ENCODE measurements at places on chromosomes 11 and 22.

DNA sequence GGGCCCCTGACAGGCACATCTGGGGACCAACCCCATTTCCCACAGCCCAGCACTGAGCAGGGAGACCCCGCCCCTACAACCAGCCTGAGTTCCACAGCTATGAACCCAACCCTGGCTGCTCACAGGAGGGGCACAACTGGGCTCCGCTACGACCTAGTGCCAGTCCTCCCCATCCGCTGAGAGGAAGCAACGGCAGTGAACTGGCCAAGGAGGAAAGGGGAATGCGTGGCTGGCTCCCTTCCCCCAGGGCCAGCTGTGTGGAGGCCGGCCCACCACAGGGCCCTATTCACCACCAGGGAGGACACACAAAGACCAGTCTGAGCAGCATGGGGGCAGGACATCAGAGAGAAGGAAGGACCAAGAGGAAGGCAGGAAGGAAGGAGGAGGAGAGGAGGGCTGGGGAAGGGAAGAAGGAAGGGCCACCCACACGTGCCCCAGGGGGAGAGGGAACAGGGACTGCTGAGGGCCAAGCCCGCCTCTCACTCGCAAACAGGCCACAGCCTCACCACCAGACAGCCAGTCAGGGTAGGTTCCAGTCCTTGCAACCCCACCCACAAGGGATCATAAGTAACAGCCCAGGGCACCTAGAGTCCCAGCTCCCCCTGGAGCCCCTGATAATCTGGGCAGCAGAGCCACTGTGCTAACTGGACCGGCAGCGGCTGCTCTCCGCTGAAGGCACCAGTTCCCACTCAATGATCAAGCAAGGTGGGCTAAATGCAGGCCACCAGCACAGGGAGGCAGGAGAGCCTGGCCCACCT, 8.5 kb upstream of the GAL3ST1 start:
- no peak for DNase-seq

GRCh38 chr11:70660889-70661197, 262.5 kb downstream of the CTTN start:
- DNase-seq, result no peak

GRCh38 chr22:35051013-35051535, 14.9 kb upstream of the ISX start:
- DNase-seq, result no peak

GRCh38 chr11:65295001-65295400, 19.7 kb upstream of the CDC42EP2 start:
- no peak for DNase-seq

GRCh38 chr11:61045271-61045670, 57.0 kb upstream of the CD5 start:
- DNase-seq, result no peak

DNA sequence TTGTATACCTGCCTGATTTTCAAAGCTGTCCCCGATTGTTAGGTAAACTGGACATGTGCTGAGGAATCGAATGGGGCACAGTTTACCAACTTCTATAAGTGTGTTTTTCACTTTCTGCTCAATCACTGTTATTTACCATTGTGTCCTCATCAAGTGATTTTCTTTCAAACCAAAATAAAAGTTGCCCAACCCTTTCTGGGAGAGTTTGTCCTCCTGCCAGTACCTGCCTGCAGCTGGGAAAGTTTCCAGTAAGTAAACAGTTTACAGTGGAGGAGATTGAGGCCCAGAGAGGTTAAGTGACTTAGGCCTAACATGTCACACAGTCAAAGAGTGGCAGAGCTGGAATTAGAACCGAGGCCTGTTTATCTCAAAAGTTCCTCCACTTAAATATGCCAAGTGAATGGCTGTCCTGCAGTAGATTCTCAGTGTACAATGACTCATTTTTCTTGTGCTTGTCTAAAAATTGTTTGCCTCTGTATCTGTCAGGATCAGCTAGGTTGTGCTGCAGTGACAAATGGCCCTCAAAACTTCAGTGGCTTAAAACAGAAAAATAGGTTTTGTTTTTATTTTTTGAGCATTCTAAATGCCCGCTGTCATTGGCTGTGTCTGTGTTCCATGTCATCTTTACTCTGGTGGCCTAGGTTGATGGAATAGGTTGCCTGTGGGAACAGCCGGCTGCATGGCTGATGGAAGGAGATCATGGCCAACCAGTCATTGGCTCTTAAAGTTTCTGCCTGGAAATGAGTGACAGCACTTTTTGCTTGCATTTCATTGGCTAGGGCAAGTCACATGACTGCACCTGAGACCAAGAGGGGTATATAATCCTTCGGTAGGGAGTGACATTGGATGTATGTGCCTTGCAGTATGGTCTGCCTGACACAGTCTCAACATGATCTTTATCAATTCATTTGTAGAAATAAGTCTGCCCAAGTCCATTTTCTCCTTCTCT, 61.8 kb upstream of the CRYBB3 start:
- peak; percentile 60 for DNase-seq

DNA sequence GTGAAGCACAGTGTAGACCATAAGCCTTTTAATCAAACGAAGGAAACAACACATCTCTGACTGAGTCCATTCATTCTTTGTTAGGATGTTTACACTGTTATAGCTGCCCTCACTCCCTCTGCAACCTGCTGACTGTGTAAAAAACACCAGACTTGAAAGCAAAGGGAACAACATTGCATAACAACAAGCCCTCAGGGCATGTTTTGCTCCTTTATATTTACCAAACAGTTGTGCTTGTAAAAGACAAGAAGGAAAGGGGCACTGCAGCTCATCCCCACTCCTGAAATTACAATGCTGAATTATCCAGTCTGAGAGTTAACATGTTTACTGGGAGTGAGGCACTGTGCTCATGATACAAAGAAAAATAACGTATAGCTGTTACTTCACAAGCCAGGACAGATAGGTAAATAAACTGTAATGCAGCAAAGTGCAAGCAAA, 46.4 kb downstream of the RAB30 start:
- peak; percentile 86 for DNase-seq

GRCh38 chr11:78784321-78785061, 209.8 kb upstream of the NARS2 start:
- no peak for DNase-seq

GRCh38 chr11:116173941-116174911, 598.6 kb downstream of the BUD13 start:
- DNase-seq, result no peak

GRCh38 chr11:22162756-22163155, 30.1 kb upstream of the ANO5 start:
- no peak for DNase-seq

DNA sequence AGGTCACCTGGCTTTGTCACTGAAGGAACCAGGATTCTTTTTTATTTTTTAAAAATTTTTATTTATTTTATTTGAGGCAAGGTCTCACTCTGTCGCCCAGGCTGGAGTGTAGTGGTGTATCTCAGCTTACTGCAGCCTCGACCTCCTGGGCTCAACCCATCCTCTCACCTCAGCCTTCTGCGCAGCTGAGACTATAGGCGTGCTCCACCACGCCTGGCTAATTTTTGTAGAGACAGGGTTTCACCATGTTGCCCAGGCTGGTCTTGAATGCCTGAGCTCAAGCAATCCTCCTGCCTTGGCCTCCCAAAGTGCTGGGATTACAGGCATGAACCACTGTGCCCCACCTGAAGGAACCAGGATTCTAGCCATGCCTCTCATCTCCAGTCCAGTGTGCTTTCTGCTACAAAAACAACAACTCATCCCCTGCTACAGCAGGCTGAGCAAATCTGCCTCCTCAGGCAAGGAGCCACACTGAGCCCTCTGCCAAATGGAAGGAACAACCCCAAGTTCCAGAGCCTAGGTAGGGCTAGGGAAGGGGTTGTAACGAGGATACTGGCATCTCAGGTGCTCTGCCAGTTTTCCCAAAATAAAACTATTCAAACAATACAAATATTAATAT, 2.6 kb upstream of the PEX26 start:
- DNase-seq, result no peak

DNA sequence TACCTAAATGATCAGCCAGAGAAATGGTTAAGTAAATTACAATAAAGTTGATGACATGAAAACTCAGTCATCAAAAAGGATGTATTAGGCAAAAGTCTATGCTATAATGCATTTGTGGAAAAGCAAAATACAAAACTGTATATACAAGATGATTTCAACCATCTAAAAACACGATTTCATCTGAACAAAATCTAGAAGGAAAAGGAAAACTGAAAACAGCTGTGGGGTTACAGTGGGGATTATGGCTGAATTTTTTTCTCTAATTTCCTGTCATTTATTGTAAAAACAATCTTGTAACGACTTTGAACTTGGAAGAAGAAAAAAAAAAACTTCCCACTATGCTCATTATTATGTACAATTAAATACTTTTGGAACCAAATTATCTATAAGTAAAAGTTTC, 30.3 kb downstream of the CHEK2 start:
- no peak for DNase-seq

DNA sequence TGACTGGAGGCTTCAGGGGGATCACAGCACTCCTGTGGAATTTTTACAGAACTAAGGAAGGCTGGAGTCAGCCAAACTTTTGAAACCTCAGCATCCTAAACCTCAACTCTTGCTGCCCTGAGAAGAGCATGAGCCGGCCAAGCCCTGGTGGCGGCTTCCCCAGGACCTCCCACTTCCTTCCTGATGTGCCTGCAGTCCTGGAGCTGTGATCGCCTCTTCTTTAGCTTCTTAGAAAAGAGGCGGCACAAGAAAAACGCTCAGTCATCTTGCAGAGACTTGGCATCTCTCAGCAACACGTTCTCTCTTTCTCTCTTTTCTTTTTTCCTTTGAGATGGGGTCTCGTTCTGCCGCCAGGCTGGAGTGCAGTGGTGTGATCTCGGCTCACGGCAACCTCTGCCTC, 40.4 kb upstream of the AMPD3 start:
- no peak for DNase-seq

DNA sequence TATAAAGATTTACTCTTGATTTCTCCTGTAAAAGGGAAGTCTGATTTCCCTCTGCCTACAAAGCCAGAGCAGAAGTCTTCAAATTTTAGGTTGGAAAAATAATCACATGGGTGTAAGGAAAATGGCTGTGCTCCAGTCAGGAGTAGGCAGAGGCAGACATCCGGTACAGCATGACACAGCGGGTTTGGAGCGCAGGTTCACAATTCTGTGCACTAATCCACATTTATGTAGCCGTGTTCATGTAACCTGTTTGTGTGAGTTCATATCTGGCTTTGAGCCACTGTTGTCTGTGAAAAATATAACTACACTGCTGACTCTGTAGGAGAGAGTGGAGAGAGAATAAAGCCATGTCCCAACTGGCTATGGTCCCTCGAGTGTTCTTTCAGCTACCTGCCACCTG, 248.0 kb downstream of the CASP12 start:
- no peak for DNase-seq

DNA sequence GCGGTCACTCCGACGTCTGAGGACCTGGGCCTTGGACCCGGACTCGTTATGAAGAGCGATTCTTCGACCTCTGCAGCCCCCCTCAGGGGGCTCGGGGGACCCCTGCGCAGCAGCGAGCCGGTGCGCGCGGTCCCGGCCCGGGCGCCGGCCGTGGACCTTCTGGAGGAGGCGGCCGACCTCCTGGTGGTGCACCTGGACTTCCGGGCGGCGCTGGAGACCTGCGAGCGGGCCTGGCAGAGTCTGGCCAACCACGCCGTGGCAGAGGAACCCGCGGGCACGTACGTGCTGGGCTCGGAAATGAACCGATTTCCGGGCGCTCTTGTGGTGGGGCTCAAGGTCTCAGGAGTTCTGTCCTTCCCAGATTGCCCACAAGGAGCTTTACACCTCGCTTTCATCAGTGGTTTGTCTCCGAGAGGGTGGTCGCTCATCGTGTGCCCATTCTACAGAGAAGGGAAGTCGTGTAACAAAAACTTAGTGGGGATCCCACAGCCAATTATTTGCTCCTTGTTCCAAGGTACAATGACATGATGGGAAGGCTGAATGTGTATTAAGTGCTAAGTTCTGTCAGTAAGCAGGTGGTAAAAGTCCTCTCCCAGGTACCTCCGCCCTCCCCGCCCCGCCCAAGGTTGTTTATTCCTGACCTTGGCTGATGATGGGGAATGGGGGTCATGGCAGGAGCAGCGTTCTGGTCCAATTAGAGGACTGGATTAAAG, 695 bp downstream of the PEX26 start:
- DNase-seq, result no peak

GRCh38 chr11:35390737-35391682, 28.3 kb downstream of the SLC1A2 start:
- peak; percentile 96 for DNase-seq

- no peak for DNase-seq
Observed at GRCh38 chr22:17266251-17266971, 47.2 kb upstream of the ADA2 start.

- no peak for DNase-seq
Observed at GRCh38 chr22:50605613-50606074, 5.1 kb downstream of the MAPK8IP2 start.

DNA sequence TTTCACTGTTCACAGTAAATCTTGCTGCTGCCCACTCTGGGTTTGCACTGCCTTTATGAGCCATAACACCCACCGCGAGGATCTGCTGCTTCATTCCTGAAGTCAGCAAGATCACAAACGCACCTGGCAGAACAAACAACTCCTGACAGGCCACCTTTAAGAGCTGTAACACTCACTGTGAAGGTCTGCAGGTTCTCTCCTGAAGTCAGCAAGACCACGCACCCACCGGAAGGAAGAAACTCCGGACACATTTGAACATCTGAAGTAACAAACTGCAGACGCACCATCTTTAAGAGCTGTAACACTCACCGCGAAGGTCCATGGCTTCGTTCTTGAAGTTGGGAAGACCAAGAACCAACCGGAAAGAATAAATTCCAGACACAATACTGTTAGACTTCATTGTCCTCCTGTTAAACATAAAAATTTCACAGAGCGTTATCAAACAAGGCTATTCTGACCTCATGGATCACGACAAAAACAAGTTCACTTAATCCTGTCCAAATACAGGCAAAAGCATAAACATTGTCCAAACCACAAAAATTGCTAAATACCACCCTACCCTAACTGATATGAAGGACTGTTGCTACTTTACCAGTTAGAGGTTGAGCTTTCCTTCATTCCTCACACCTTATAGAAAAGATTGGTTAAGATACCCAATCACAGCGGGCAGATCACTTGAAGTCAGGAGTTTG, 3.0 kb upstream of the CCDC117 start:
- DNase-seq, result no peak

- no peak for DNase-seq
Observed at GRCh38 chr11:9716275-9717039, 52.6 kb downstream of the SWAP70 start.

DNA sequence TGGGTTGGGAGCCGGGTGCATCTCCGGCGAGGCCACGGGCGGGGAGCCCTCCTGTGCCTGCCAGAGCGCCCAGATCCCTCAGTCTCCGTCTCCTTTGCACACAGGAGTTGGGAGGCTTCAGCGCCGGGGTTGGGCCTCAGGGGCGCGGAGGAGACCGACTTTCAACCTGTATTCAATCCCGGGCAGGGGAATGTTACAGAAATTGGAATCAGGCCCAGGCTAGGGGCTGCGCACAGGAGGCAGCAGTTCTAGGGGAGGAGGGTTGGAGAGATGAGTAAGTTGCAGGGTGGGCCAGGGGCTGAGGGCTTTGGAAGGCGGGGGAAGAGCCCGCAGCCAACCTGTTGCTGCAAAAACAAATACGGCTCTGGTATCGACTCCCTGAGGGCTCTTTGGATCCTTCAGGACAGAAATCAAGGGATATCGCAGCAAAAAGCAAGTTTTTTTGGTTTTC, 640 bp upstream of the KCNA4 start:
- DNase-seq, result no peak

All from T47D (cell line).